Thyroid gland (tissue), 4 donors: ENCODE measurements at places on chromosomes 7 and 10. TPM values are rescaled to one million over a fixed set of nuclear protein-coding genes. Genes with fewer than 3 reads are reported as not detected.

SPDYE6 gene
- not detected for total RNA-seq

CALHM3 gene
- not detected for total RNA-seq

ANKRD2 gene
- not detected for total RNA-seq

ZNF425 gene
- total RNA-seq = 3.3 TPM

SPDYE5 gene
- not detected for total RNA-seq

IFIT1B gene
- not detected for total RNA-seq

CUZD1 gene
- 0.45 TPM for total RNA-seq

LRRD1 gene
- 0.20 TPM for total RNA-seq

SAP25 gene
- 6.2 TPM for total RNA-seq
